ENCODE measurements at places on chromosomes 7 and 10. TPM values are rescaled to one million over a fixed set of nuclear protein-coding genes. Genes with fewer than 3 reads are reported as not detected.

DNA sequence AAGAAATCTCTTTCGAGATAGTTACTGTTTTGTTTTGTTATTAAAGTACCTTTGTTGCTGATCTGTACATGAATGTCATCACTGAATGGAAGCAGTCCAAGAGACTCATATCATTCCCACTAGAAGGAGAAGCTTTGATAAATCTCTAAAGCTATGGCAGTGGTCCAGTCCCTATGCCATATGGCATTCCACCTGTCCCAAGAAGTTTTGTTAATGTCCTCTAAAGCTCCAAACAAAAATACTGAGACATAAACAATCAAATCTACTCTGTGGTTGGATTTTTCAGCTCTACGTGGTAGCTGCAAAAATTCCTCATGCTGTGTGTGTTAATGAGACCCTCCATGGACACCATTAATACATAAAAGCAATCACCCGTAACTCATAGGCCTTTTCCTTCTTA lies 94.1 kb downstream of the LRRN3 start:
- no peak overlapping the region for H3K4me3 ChIP-seq
- peaks cover 5% of the 10 kb centered on the region for H3K36me3 ChIP-seq
- no peaks in the 10 kb centered on the region for H3K4me1 ChIP-seq
- H3K27ac ChIP-seq: no peak overlapping the region

- peak overlapping the region; percentile 69 for H3K27ac ChIP-seq
- H3K4me3 ChIP-seq: no peak overlapping the region
- DNase-seq: peak; percentile 81
- no peaks in the 10 kb centered on the region for H3K27me3 ChIP-seq
- peaks cover 14% of the 10 kb centered on the region for H3K36me3 ChIP-seq
Observed at GRCh38 chr10:101889256-101890210, 45.9 kb upstream of the KCNIP2 start.

DNA sequence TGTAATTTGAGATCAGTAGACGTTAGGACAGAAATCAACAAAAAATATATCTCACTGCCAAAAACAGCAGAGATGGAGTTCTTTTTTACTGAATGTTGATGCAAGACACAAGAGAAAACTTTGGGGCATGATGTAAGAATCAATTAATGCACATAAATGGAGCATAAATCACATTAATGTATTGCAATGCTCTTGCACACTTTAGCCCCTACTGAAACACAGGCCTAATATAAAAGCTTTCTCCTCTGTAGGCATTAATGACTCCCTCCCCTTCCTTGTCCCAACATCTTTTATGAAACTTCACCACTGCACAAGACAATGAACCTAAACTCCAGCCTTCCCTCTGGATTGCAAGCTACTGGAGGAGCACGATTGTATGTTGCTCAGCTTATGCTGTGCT lies 58.8 kb downstream of the CACNA2D1 start:
- no peak overlapping the region for H3K27ac ChIP-seq
- H3K36me3 ChIP-seq: no peaks in the 10 kb centered on the region
- no peaks in the 10 kb centered on the region for H3K4me1 ChIP-seq

- peak overlapping the region; percentile 66 for H3K27ac ChIP-seq
- H3K4me1 ChIP-seq: peaks cover 31% of the 10 kb centered on the region
- H3K4me3 ChIP-seq: peak overlapping the region; percentile 49
- DNase-seq: peak; percentile 78
Observed at GRCh38 chr7:100022621-100023020, 7.2 kb downstream of the ZKSCAN1 start.

GRCh38 chr7:128407233-128407589 lies 2.6 kb downstream of the IMPDH1 start:
- H3K36me3 ChIP-seq: peaks cover 11% of the 10 kb centered on the region
- no peak for DNase-seq
- H3K4me1 ChIP-seq: peaks cover 17% of the 10 kb centered on the region
- H3K4me3 ChIP-seq: no peak overlapping the region

GRCh38 chr10:108230478-108231170 lies 1066.1 kb upstream of the SORCS1 start:
- no peak for DNase-seq
- no peaks in the 10 kb centered on the region for H3K27me3 ChIP-seq
- H3K4me1 ChIP-seq: no peaks in the 10 kb centered on the region
- no peak overlapping the region for H3K4me3 ChIP-seq

- no peak for DNase-seq
- peaks cover 8% of the 10 kb centered on the region for H3K4me1 ChIP-seq
- peaks cover 62% of the 10 kb centered on the region for H3K27me3 ChIP-seq
- no peak overlapping the region for H3K27ac ChIP-seq
- H3K36me3 ChIP-seq: no peaks in the 10 kb centered on the region
Observed at GRCh38 chr10:101122270-101123084, 8.6 kb upstream of the TLX1 start.

GRCh38 chr7:30193336-30193943 lies 58.7 kb downstream of the MTURN start:
- H3K27me3 ChIP-seq: no peaks in the 10 kb centered on the region
- no peaks in the 10 kb centered on the region for H3K36me3 ChIP-seq
- H3K4me3 ChIP-seq: no peak overlapping the region

DNA sequence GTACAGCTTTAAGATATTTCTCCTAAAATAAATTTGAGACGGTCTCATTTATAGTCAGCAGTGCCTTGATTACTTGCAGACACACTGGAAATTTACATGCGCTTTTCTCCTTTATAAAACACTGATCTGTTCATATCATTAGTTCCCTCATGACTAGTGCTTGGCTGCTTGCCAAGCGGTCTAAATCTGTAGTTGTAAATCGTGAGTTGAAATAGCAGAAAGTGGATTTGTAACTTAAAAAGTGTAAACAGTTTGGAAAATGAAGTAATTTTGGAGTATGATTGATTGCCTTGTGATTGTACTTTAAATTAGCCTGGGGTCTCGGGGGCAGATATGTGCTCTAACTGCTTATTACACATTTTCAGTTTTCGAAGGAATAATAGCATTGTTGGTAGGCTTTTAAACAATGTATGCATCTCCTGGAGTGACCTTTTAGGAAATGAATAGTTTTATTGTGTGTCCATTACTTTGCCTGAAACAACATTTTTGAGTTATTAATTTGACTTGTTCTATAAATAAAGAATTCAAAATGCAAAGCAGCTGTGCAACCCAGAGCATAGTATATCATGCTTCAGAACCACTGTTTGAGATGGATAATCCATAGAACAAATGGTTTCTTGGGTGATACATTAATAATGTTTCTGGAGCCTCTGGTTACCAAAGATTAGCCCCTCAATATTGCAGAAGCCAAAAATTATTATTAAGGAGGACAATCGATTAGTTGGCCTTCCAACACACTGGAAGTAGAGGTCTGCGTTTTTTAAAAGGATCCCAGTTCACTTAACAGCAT lies 73.3 kb downstream of the ARID5B start:
- peaks cover 16% of the 10 kb centered on the region for H3K4me1 ChIP-seq
- DNase-seq: peak; percentile 50
- H3K4me3 ChIP-seq: no peak overlapping the region

The STEAP2 gene
- 1.3 TPM for total RNA-seq

The ABI1 gene
- total RNA-seq: 43.0 TPM

The GNG11 gene
- 3.9 TPM for total RNA-seq

The SLC26A5 gene
- not detected for total RNA-seq
